ENCODE measurements at places on chromosomes 11 and 22.
A peak's percentile ranks its signal among the peaks of the same experiment; 100 is the strongest.

- no peak for DNase-seq
These were observed 855.6 kb downstream of the KCNA4 start for GRCh38 chr11:29161191-29161590.

GRCh38 chr11:84887055-84887629 is 740.0 kb downstream of the DLG2 start:
- no peak for DNase-seq

- no peak for DNase-seq
These were observed 21.3 kb downstream of the NADSYN1 start for GRCh38 chr11:71474141-71474770.

GRCh38 chr11:87324817-87325489 is 287.2 kb downstream of the TMEM135 start:
- DNase-seq = no peak

DNA sequence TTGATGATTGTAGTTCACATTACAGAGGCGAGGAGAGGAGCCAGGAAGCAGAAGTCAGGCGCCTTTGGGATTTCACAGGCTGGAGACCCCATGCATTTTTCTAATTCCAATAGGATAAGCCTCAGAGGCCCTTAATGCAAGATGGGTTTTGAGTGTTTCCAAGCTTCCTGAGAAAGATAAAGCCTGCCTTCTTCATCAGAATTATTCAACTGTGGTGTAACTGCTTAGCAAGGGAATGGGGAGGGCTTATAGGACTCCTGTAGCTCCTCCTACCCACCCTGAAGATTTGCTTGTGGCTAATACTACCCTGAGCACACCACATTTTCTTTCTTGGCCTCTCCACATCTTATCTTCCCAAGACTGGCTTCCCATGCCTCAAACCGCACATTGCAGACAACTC is 151.1 kb upstream of the ISX start:
- no peak for DNase-seq

DNA sequence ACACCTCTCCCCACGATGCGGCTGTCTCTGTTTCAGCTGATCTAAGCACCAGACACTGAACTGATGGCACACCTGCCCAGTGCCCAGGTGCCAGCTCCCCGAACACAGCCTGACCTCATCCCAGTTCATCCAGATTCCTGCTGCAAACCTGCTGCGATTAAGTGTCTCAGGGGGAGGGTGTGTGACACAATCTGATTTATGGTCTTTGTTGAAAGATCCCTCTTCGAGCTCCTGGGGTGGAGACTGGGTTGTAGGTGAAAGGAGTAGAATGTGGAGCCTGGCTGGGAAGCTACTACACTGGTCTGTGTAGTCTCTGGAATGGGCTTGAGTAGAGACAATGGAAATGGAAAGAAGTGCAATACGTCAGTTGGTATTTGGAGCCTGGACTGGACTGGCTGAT is 390.3 kb downstream of the SHANK2 start:
- DNase-seq = no peak

GRCh38 chr11:86103808-86104207 is 34.9 kb upstream of the PICALM start:
- DNase-seq = no peak

DNA sequence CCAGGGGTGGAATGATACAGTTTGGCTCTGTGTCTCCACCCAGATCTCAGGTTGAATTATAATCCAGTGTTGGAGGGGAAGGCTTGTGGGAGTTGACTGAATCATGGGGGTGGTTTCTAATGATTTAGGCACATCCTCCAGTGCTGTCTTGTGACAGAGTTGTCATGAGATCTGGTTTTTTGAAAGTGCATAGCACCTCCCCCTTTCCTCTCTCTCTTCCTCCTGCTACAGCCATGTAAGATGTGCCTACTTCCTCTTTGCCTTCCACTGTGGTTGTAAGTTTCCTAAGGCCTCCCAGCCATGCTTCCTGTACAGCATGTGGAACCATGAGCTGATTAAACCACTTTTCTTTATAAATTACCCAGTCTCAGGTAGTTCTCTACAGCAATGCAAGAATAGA is 45.1 kb downstream of the THAP12 start:
- DNase-seq = no peak

GRCh38 chr11:83574519-83574918 is 288.4 kb upstream of the CCDC90B start:
- no peak for DNase-seq

DNA sequence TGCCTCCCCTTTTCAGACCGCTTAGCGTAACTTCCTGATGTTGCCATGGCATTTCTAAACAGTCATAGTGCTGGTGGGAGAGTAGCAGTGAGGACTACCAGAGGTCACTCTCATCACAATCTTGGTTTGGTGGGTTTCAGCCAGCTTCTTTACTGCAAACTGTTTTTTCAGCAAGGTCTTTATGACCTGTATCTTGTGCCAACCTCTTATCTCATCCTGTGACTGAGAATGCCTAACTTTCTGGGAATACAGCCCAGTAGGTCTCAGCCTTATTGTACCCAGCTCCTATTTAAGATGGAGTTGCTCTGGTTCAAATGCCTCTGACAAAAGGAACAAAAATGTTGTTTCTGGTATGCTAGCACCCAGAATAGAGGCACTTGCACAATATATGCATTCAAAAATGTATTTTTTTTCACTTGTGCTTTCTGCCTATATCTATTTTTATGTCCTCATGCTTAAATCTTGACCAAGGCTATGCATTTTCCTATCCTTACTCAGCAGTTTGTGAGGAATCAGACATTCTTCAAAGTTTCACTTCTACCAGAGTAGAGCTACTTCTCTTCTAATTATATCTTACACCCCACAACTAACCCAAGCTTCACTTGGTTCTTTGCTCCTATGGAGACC is 16.1 kb upstream of the OR51M1 start:
- no peak for DNase-seq

DNA sequence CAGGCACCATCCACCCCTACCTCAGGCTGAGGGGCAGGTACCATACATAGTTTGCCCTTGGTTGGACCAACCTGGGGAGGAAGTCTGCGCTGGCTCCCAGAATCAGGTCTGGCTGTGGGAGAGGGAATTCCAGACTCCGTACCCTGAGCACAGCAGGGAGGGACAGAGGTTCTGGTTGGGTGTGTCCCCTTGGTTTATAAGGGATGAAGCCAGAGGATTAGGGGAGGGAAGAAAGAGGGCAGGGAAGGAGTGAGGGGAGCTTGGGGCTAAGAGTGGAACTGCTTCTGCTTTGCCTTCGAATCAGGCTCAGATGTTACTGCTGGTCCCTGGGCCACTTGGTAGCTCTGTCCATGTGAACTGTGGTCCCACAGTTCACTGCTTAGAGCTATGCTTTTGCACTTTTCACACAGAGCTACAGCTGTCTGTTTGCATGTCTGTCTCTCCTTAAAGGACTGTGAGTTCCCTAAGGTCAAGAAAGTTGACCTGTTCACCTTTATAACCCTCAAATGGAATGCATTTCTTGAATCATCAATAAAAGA is 9.2 kb downstream of the MMP20 start:
- DNase-seq = no peak

GRCh38 chr22:35648066-35649025 is at the start of gene APOL6:
Gene APOL6 (plus strand): TSS chr22:35648446. CDS start chr22:35656426, 7,980 bp downstream.
- DNase-seq = peak; percentile 30

GRCh38 chr22:24440270-24440717 is 12.9 kb downstream of the ADORA2A start:
- DNase-seq = no peak

GRCh38 chr11:20238712-20239111 is 78.4 kb upstream of the DBX1 start:
- no peak for DNase-seq

Data from stimulated activated CD4-positive, alpha-beta T cell treated with anti-CD3 and anti-CD28 coated beads, Interleukin-1b, Interleukin-23, amount 100 ng/mL, for 1 hour (primary cell).